ENCODE measurements at places on chromosomes 1 and 21.

DNA sequence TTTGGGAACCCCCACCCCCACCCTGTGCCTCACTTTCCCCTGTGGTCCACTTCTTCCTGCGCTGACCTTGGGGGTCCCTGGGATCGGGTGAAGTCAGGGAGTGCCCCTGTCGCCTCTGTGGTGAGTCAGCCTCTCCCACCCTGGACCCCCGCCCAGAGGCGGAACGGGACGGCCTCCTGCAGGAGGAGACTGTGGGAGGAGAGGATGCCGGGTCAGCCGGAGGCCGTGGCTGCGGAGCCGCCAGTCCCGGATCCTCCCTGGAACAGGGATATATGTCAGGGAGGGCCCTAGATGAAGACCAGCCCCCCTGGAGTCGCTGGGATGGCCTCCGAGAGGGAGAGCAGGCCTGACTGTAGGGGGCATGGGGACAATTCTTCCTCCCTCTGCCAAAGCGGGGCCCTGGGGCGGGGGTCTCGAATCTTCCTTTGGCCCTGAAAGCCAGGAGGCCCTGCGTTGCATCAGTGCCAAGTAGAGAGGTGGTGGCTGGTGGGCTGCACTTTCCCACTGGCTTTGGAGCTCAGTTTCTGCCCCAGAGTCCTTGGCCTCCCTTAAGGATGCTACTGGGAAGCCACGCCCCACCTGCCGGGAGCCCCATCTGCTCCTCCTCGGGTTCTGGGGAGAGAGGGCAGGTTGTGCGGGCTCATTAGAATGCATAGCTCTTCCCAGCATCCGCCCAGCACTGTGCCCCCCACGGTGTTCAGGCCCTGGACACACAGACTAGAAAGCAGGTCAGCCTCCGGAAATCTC is 930 bp downstream of the ARHGEF10L start:
- DNase-seq: no peak

GRCh38 chr1:151511636-151512215 is 539 bp downstream of the CGN start:
- DNase-seq: no peak

- no peak for DNase-seq
Observed at GRCh38 chr1:187977298-187977697, 1148.5 kb downstream of the PLA2G4A start.

GRCh38 chr1:77038000-77038399 is 170.7 kb downstream of the ST6GALNAC5 start:
- DNase-seq: no peak

GRCh38 chr1:233433436-233434210 is 106.1 kb downstream of the MAP3K21 start:
- DNase-seq: no peak

DNA sequence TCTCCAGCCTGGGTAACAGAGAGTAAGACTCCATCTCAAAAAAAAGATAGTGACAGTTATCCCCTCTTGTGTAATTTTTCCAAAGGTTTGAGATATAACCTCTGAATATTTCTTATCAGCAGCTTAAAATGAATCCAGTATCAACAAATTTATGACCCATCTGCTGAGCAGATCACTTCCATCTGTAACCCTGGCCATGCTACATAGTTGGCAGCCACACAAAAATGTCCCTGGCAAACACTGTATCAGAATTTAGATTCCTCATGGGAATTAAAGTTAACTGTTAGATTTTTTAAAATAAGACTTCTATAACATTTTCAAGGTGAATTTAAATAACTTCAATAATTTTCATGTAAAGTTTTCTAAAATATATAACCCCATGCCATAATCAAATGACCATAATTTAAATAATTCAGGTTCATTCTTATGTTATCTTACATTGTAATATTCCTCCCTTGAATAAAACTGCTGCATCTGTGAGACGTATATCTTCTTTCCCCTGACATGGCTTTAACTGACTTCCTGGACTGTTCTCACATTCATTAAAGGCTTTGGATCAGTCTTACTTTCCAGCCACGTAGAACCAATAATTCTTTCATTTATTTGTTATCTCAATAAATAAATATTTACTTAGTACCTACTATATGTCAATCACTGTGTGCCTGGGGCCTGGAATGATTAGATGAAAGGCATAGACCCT is 5.3 kb upstream of the PRPF38B start:
- DNase-seq: peak; percentile 60

- DNase-seq: no peak
Observed at GRCh38 chr1:245583575-245584330, 429.0 kb downstream of the KIF26B start.

GRCh38 chr1:239731082-239731748 is 344.8 kb downstream of the CHRM3 start:
- no peak for DNase-seq

DNA sequence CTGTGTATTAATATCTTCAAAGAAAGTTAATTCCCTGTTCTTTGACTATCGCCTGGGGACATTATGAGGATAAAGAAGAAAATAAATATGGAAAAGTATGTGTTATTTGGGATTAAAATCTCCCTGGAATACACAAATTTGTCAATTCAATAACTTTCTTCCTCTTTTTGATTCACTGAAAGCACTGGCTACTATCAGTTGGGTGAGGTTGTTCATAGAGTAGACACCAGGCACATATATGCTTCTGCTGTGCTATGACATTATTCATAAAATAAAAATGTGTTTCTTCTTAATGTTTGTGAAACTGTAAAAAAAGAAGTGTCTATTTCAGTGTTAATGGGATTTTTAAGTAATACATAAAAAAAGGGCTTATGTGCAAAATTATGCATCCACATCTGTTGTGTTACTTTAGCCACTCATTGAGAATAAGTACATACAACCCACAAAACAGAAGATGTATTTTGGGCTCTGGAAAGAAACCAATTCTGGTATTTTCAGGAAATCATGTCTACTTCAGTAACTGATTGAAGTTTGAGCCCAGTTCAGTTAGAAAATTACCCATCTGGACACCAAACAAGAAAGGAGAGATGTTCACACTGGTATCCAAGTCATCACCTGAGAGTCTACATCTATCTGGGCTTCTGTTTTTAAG is 169.4 kb downstream of the GABPA start:
- DNase-seq: no peak

- no peak for DNase-seq
Observed at GRCh38 chr1:155177918-155178281, 4.3 kb downstream of the TRIM46 start.

- no peak for DNase-seq
Observed at GRCh38 chr1:65717815-65718454, 74.8 kb upstream of the PDE4B start.

- no peak for DNase-seq
Observed at GRCh38 chr1:204579681-204580080, 63.5 kb downstream of the MDM4 start.

GRCh38 chr21:46567348-46567747 is 37.5 kb downstream of the S100B start:
- DNase-seq: no peak

DNA sequence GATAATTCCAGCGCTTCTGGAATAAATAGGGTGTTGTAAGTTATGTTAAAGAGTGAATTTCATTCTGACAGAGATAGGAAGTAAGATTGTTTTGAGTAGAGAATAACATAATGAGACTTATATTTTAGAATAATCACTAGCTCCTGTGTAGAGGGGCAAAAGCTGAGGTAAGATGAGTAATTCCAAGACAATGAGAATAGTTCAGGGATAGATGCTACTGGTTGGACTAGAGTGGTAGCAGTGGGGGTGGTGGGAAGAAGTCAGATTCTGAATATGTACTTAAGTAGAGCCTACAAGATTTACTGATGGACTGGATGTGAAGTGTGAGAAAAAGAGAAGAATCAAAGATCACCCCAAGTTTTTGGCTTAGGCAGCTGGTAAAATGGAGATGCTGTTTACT is 23.3 kb upstream of the MOV10 start:
- DNase-seq: no peak

DNA sequence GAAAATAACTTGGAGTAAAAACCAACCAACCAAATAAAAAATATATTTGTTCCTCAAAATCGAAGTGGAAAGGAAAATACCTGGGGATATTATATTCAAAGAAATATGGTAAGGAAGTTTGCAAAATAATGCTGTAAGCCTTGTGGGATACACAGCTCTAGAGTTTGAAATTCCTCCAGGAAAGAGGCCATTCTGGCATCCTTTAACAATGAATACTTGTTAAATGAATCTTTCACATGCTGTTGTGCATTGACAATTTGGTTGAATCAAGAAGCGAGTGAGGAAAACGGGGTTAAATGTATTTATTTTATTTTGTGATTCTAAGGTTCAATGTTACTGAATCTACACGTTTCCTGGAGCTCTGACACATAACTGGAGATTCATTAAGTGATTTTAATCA is 30.5 kb upstream of the NTNG1 start:
- DNase-seq: peak; percentile 22

GRCh38 chr1:39672551-39672947 is 642 bp upstream of the NT5C1A start:
- DNase-seq: no peak

DNA sequence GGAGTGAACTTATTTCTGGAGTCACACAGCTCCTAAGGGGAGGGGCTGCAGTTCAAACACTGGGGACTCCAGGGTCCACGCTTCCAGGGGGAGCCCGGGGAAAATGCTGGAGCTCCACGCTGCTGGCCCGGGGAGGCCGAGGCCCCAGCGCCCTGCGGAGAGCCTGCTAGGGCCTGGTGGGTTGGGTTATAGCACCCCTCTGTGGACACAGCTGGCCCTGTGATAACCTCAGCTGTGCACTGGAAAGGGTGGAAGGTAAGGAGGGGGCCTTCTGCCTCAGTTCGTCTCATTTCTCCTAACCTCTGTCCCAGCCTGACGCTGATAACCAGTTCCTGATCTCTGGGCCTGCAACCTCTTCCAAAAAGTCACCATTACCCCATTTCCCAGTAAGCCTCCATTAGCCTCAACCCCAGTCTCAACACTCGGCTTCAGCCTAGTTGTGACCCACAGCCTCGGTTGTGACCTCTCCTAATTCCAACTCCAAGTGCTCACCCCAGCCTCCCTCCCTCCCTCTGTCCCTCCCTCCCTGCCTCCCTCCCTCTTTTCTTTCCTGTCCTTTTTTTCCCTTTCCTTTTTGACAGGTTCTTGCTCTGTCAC is 7.1 kb downstream of the NBL1 start:
- DNase-seq: no peak

DNA sequence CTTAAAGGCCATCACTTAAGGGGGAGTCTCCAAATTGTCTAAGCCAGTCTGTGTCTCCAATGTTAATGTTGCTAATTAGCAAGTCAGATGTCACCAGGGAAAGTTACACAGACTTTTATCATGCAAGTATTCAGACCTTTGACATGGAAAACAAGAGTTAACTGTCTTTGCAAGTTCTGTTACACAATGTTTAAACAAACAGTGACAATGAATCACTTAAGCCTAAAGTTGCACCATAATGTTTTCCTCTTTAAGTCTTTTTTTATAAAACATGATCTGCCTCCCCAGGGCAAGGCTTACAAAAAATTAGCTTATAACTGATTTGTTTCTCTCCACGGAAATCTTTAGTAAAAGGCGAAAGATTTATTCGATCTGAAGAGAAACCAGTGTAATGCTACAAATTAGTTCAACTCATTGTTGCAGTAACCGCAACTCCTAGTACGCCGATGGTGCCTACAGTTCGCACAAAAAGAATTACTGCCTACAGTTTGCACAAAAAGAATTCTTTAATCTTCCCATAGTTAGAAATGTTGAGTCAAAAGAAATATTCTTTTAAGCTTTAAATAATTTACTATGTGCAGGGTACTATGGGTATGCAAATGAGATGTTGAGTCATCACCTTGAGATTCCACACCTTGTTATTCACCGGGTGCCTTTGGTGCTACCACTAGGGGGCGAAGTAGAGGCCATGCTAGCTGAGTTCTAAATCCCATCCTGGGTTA is 45.3 kb downstream of the HHAT start:
- DNase-seq: peak; percentile 72

DNA sequence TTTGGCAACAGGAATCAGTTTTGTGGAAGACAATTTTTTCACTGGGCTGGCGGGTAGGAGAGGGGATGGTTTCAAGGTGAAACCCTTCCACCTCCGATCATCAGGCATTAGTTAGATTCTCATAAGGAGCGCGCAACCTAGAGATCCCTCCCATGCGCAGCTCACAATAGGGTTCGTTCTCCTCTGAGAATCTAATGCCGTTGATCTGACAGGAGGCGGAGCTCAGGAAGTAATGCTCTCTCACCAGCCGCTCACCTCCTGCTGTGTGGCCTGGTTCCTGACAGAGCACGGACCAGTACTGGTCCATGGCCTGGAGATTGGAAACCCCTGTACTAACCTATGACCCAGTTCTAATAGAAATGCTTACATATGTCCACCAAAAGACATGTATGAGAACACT is 96.6 kb upstream of the KIAA1614 start:
- no peak for DNase-seq

- no peak for DNase-seq
Observed at GRCh38 chr1:2004856-2005255, 1.3 kb upstream of the CFAP74 start.

DNA sequence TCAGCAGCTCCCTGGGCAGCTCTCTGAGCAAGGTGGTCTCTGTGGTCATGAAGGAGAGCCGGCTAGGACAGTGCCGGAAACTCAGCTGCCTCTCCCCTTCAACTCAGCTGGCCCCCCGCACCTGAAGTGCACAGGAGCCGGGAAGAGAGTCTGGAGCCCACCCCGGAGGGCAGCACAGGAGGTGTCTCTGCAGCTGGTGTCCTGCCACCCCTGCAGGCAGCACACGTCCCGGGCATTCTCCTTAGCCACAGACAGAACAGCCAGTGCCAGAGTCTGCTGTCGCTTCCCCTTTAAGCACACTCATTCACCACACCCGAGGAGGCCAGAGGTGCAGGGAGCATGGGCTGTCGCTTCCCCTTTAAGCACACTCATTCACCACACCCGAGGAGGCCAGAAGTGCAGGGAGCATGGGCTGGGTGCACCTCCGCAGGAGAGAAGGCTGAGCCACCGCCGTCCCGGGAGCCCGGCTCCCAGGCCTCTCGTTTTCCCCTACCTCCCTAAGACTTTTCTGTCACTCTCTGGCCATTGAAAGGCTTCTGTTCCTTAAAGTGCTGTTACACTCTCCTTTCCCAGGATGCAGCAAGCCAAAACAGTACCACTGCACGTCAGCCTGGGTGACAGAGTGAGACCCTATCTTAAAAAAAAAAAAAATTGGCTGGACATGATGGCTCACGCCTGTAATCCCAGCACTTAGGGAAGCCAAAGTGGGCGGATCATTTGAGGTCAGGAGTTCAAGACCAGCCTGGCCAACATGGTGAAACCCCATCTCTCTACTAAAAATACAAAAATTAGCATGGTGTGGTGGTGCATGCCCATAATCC is 16.9 kb upstream of the SAMD11 start:
- no peak for DNase-seq

GRCh38 chr1:245288796-245289195 is 134.0 kb downstream of the KIF26B start:
- DNase-seq: no peak

Measured in GM04504 (cell line).